ENCODE measurements at places on chromosomes 5 and 9.

GRCh38 chr5:593511-593910 lies 18.6 kb upstream of the CEP72 start:
- no peak for DNase-seq

DNA sequence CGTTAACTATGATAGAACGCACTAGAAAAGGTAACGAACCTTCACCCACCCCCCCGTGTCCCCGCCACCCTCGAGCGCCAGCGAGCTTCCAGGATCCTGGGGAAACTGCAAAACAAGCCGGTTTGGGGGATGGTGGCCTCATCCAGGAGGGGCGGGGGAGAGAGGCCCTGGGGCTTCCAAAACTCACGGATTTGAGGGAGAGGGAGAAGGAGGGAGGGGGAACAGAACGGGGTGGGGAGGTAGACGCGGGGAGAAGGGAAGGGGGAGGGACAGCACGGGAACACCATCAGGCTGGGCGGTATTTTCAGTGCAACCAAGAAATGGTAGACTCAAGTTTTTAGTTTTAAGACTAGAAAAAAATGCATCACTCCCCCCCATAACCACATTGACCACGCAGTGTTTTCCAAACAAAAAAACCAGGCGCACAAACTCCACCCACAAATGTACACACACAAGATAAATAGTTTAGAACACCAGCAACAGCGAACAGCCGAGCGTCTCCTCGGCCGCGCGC lies 1.4 kb downstream of the NRARP start:
- no peak for DNase-seq

- no peak for DNase-seq
Measured at GRCh38 chr9:22141908-22142307, 132.8 kb upstream of the CDKN2B start.

DNA sequence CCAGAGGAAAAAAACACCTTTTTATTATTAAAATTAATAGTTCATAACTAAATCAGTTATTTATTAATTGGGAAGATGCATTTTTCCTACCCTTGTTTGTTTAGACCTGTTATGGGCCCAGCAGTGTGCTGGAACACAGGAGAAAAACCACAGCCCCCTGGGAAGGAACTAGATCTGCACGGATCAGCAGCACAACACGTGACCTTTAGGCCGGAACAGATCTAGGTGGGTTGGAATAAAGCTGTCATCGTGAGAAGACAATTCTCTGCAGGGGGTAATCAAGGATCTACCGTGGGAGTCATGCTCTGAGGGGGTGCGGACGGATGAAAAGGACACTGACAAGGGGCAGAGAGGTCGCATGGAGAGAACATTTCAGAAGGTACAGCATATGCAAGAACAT lies 95.8 kb upstream of the SPATA31C2 start:
- DNase-seq, result no peak

- DNase-seq, result no peak
Measured at GRCh38 chr9:87085521-87085920, 138.2 kb upstream of the GAS1 start.

DNA sequence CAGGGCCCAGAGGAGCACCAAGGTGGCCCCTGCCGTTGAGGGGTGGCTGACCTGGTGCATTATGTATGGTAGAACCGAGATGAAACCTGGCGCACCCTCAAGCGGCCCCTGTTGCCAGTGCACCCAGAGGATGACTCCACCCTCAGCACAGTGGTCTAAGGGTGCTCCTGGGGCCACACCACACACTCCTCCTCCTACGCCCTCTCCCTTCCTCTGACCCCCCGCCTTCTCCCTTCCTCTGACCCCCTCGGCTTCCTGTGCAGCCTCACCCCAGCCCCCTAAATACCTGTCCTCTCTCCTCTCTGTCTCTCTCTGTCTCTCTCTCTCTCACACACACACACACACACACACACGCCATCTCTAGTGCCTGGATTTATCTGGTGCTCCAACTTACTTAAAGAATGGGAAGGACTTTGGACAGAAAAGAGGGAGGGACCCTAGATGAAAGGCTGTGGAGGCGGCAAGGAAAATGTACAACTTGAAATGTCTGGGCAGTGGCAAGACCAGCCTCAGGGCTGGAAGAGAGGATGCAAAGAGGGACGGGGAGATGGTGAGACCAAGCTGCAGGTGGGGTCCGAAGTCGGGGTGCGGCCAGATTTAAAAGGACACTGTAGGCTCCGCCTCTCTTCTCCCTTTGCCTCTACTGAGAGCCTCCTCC lies 18.2 kb upstream of the SLC30A5 start:
- no peak for DNase-seq

DNA sequence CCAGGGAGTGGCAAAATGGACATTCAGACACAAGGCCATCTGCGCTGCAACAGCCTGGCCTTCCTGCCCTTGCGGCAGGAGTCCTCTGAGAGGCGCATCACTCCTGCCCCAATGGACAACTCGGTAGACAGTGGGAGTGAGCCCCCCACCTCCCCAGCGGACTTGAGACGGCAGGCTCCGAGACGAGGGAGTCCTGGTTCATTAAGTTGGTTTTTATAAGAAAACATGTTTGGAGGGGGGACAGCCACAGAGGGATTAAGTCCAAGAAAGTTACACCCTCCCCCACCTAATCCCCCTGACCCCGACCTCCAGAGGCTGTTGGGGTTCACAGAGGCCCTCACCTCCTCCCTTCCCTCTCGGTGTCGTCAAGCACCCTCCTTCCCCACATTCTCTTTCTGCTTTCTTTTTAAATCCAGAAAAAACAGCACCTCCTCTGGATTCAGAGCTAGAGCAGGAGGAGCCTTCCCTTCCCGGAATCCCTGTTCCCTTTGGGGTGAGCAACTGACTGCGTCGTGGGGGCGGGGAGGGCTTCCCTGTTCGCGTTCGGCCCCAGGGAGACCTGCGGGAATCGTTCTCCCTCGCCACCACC lies 1.8 kb upstream of the EGR1 start:
- no peak for DNase-seq

DNA sequence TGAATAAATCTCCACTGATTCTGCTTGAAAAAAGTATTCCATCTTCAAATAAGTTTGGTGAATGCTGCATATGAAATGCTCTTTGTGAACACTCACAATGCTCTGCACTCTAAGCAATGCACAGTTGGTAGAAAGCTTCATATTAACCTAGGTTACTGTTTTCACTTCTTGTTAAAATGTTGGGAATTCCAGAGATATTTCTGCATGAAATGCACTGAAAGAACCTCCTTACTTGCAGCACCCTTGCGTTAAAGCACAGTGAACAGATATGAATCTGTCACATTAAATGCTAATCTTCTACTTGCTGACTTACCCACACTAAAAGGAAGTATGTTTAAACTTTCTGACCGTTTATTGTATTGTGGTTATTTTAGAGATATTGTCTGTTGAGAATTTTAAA lies 584.1 kb upstream of the NUDT12 start:
- no peak for DNase-seq

- no peak for DNase-seq
Measured at GRCh38 chr5:59337240-59337639, 556.3 kb downstream of the PDE4D start.

- DNase-seq, result no peak
Measured at GRCh38 chr5:2253040-2253975, 370.6 kb upstream of the IRX4 start.

DNA sequence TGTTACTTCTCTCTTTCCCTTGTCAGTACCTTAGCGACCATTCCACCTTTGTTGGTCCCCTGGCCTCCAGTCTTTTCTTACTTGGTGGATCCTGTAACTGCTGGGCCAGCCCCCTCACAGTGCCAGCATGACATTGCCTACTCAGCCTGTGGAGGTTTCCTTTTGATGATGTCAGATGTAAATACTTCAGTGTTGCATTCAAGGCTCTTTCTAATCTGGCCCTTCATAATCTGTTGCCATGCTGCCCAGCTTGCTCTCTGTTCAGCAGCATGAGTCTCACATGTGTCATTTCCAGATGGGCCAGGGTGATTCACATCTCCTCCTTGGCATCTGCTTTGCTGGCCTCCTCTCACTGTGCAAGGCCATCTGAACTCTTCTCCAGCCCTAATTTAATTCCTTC lies 57.1 kb downstream of the MAST4 start:
- no peak for DNase-seq

GRCh38 chr9:87372356-87372851 lies 125.3 kb upstream of the DAPK1 start:
- no peak for DNase-seq

- peak; percentile 57 for DNase-seq
Measured at GRCh38 chr9:132451276-132451675, 41.3 kb downstream of the CFAP77 start.

GRCh38 chr5:101009758-101010519 lies 106.9 kb upstream of the ST8SIA4 start:
- DNase-seq, result no peak

DNA sequence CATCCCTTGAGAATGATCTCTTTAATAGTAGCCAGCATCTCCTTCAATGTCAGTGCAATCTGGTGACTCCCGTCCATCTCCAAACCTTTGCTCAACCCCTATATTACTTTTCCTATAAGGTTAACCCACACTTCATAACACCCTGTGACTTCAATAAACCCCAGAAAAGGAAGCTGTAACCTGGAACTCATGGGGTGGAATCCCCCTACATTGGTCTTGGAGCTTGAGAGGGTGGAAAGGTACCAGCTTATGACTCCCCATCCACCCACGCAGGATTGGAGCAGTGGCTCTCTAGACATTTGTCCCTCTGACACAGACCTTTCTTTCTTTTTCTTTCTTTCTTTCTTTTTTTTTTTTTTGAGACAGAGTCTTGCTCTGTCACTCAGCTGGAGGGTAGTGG lies 54.7 kb upstream of the ZFR start:
- no peak for DNase-seq

GRCh38 chr5:168736281-168736831 lies 157.2 kb upstream of the PANK3 start:
- DNase-seq, result no peak

GRCh38 chr9:133914442-133915342 lies 77.4 kb downstream of the VAV2 start:
- no peak for DNase-seq

DNA sequence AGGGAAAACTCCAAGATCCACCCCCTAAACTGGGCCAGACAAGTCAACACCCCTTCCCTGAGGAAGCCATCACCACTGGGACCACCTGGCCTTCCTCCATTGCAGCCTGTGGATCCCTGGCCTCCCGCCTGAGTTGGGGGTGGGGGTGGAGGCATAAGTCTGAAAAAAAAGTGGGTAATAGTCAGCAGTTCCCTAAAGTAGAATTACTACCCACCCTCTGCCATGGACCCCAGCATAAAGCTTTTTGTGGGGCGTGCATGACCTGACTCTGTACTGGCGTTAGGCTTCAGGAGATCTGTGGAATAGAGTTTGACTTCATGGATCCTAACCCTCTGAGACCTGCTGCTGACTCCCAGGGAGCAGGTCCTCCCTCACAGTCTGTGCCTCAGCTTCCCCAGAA lies 2.0 kb upstream of the CXXC5 start:
- no peak for DNase-seq

- no peak for DNase-seq
Measured at GRCh38 chr5:59158637-59159391, 575.9 kb downstream of the RAB3C start.

DNA sequence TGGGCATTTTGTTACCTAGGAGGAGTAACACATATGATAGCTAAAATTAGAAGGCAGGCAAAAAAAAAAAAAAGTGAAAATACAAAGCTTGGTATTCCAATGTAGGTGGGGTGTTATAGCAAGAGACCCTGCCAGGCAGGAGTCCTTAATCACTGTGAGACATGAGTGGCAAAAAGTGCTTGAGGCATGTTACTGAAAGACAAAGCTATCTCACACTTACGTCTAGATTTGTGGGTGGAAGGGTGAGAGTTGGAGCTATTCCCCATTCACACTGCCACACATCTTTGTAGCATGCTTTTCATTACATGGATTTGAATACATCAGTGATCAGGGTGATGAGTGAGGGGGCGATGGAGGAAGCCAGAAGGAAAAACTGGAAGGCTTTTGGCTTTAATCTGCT lies 2.6 kb upstream of the PLPPR1 start:
- no peak for DNase-seq

- DNase-seq, result no peak
Measured at GRCh38 chr9:34289159-34289558, 39.9 kb downstream of the KIF24 start.

DNA sequence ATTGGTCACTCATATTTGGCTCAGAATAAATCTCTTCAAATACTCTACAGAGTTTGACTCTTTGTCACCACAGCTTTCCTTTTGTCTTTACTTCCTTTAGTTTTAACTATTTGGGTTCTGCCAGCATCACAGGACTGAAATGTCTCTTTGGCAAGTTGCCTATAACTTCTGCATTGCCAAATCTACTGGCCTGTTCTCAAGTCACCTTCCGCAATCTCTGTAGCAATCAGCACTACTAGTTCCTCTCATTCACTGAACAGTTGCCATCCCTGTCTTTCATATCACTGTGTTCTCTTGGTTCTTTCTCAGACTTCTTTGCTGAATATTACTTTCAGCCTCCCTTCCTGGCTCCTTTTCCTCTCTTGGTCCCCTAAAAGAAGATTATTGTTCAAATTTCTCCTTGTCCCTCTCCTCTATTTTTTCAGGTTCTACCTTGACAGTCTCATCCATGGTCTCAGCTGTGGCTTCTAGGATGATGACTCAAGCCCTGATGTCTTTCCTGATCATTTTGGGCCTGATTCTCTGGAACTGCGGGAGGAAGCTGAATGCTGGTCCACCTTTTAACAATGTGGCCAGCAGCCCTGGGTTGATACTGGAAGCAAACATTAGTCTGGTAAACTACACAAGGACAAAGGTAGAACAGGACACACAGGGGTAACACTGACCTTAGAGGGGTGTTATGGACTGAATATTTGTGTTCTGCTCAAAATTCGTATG lies 44.0 kb upstream of the LIFR start:
- no peak for DNase-seq

DNA sequence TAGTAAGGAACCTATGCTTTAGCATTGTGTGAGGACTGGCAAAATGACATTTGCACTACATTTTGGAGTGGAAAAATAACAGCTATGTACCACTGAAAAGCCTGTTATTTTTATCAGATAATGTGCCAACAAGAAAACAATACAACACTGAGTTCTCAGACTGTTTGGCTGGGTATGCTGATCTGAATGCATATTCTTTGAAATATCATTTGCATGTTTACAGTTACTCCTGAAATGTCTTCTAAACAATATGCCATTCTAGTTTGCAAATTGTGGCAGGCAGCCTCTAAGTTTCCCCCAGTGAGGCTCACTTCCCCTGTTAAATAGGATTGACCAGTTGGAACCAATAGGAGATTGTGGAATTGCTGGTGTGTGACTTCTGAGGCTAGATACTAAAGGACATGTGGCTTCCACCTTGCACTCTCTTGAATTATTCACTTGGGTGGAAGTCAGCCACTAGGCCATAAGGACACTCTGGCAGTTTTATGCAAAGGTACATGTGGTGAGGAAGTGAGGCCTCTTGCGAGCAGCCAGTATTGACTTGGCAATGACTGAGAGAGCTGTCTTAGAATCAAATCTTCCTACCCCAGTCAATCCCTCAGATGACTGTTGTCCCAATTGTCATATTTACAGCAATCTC lies 250.4 kb upstream of the PCSK5 start:
- DNase-seq, result no peak

GRCh38 chr5:105885266-105885665 lies 1785.5 kb downstream of the EFNA5 start:
- no peak for DNase-seq

All from CD4-positive, alpha-beta T cell treated with Interleukin-17A for 1 hour (primary cell).